ENCODE measurements at places on chromosomes 13 and 19.
A peak's percentile ranks its signal among the peaks of the same experiment; 100 is the strongest.

DNA sequence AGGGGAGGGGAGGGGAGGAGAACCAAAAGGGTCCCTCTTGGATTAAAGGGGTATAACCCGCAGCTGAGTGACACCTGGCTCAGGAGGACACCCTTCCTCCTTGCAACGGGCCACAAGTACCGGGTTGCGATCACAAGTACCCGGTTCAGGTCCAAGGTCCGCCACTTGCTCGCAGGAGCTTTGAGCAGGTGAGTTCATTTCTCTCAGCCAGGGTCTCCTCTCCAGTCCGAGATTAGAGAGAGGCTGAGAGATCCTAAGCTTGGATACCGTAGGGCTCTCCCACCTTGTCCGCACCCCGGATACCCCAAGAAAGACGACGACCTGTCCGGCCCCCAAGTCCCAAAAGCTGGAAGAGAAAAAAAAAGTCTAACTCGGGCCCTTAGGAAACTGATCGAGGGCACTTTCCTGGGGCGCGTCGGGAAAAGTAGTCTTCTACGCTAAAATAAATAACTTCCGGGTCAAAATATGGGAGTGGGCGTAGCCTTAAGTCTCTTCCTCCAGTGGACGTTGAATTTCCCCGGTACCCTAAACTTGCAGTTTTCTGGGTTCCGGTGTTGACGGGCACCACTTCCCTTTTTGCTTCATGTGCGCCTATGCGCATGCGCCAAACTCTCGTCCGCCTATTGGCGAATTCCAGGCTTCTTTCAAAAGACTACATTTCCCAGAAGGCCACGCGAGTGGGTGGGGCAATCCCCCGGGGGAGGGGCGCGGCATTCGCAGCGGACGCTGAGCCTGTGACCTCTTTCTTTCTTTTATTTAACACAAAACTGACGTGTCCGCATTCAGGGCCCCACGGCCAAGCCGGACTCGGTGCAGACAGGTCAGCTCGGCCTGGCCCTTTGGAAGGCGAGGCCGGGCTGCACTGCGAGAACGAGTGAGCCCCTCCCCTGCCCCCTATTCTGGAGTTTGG is 4.4 kb downstream of the C19orf67 start:
- peak; percentile 99 for DNase-seq
- no peaks in the 10 kb centered on the region for H3K36me3 ChIP-seq
- H3K4me3 ChIP-seq, result peak overlapping the region; percentile 74
- no peaks in the 10 kb centered on the region for H3K27me3 ChIP-seq
- peaks cover 18% of the 10 kb centered on the region for H3K4me1 ChIP-seq
- peak overlapping the region; percentile 68 for H3K27ac ChIP-seq

GRCh38 chr13:30900952-30901749 is 4.9 kb upstream of the MEDAG start:
- no peaks in the 10 kb centered on the region for H3K4me1 ChIP-seq
- no peak for DNase-seq
- H3K36me3 ChIP-seq, result no peaks in the 10 kb centered on the region
- no peak overlapping the region for H3K4me3 ChIP-seq

DNA sequence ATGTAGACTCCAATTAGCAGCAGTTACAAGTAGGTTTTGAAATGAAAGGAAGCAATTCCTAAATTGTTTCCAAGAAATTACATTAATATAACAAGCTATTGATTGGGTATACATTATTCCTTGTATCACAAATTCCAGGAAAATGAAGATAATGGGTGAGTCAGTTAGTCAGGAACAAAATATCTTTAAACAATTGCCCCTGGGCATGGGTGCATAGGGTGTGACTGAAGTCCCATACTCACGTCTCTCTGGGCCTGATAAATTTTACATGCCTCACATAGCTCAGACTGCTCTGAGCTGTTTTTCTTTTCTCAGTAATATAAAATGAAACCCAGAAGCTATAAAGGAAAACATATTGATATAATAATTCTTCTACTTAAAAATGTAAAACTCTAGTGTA is 87.8 kb downstream of the FNDC3A start:
- H3K4me3 ChIP-seq, result no peak overlapping the region
- no peak for DNase-seq
- H3K27me3 ChIP-seq, result no peaks in the 10 kb centered on the region
- no peaks in the 10 kb centered on the region for H3K36me3 ChIP-seq
- H3K4me1 ChIP-seq, result no peaks in the 10 kb centered on the region

GRCh38 chr13:112947796-112948195 is 21.2 kb upstream of the MCF2L start:
- H3K4me3 ChIP-seq, result no peak overlapping the region
- peaks cover 7% of the 10 kb centered on the region for H3K27me3 ChIP-seq
- DNase-seq, result no peak
- H3K36me3 ChIP-seq, result no peaks in the 10 kb centered on the region
- peaks cover 8% of the 10 kb centered on the region for H3K4me1 ChIP-seq

DNA sequence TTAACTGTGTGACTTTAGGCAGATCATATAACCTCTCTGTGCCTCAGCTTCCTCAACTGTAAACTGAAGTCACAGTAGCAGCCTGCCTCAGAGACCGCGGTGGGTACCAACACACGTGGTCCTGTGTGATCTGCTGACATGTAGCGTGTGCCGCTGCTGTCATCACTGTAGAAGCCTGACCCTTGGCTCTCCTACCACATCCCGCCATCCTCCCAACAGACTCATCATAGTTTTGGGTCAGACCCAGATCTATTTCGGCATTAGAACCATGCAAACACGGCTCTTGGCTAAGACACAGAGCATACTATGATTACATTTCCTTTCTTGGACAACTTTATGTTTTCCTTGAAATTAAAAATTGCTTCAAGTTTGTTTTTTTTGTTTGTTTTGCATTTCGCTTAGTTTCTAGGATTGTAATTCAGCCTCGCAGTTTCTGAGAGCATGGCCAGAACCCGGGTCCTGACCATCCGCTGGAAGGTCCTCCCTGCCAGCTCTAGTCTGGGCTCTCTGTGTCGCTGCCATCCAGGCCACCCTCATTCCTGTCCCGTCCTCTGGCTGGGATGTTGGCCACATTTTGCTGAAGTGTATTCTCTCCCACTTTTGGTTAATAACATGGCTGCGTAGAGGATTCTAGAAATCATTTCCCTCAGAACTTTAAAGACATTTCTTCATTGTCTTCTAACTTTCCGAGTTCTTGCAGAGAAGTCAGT is 53.0 kb downstream of the GGACT start:
- no peak overlapping the region for H3K27ac ChIP-seq
- H3K36me3 ChIP-seq, result no peaks in the 10 kb centered on the region
- H3K4me1 ChIP-seq, result peaks cover 29% of the 10 kb centered on the region
- H3K4me3 ChIP-seq, result no peak overlapping the region
- H3K27me3 ChIP-seq, result no peaks in the 10 kb centered on the region

DNA sequence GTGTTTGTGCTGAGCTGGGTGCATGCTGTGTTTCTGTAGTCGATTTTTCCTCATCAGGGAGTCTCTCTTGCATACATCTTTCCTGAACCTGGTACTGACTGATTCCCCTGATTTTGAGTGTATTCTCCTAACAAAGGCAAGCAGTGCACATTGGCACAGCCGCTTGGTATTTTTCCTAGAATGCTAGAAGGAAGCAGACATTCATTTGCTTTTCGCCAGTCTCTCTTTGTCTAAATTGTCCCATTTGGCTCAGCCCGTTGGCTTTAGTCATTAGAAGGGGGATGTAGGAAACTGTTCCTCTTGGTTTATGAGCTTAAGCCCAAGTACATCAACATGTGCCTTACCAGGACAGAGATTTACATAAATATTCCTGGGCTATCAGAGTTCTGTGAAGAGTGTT is 266.1 kb upstream of the TMTC4 start:
- H3K36me3 ChIP-seq, result no peaks in the 10 kb centered on the region
- H3K27ac ChIP-seq, result no peak overlapping the region
- H3K4me1 ChIP-seq, result no peaks in the 10 kb centered on the region
- DNase-seq, result no peak
- no peaks in the 10 kb centered on the region for H3K27me3 ChIP-seq

DNA sequence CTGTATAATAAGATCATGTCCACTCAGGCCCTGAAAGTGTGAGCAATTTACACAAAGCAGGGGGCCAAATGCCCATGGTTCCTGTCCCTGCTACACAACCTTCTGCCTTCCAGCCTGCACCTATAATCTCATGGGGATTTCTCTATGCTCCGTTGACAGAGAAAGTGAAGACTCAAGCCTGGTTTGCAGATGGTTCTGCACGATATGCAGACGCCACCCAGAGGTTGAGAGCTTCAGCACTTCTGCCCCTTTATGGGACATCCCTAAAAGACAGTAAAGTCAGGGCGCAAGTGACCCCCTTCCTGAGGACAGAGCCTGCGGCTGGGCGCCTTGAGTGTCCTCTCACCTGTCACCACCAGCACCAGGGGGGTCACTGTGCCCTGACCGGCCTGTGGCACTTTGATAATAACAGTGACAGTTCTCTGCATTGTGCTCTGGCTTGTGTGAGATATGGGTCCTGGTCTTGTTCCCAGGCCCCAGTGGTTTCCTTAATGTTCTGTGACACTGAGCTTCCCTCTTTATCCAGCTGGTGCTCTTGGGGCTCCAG is 15.1 kb downstream of the LILRA5 start:
- no peak for DNase-seq
- H3K36me3 ChIP-seq, result no peaks in the 10 kb centered on the region
- H3K27me3 ChIP-seq, result no peaks in the 10 kb centered on the region
- H3K27ac ChIP-seq, result no peak overlapping the region

- no peaks in the 10 kb centered on the region for H3K36me3 ChIP-seq
- no peak overlapping the region for H3K4me3 ChIP-seq
- DNase-seq, result no peak
- no peak overlapping the region for H3K27ac ChIP-seq
- no peaks in the 10 kb centered on the region for H3K4me1 ChIP-seq
- no peaks in the 10 kb centered on the region for H3K27me3 ChIP-seq
These were observed 431.7 kb downstream of the EFNB2 start for GRCh38 chr13:106103779-106104178.

- H3K27me3 ChIP-seq, result no peaks in the 10 kb centered on the region
- H3K27ac ChIP-seq, result no peak overlapping the region
- H3K4me3 ChIP-seq, result no peak overlapping the region
- H3K36me3 ChIP-seq, result no peaks in the 10 kb centered on the region
- peaks cover 7% of the 10 kb centered on the region for H3K4me1 ChIP-seq
These were observed 67.1 kb downstream of the LRCH1 start for GRCh38 chr13:46620029-46620428.

GRCh38 chr19:7482584-7483439 is 6.0 kb downstream of the PEX11G start:
- peaks cover 5% of the 10 kb centered on the region for H3K4me1 ChIP-seq
- DNase-seq, result no peak
- H3K27me3 ChIP-seq, result no peaks in the 10 kb centered on the region
- H3K4me3 ChIP-seq, result no peak overlapping the region
- no peak overlapping the region for H3K27ac ChIP-seq

GRCh38 chr19:3129112-3129511 is 6.7 kb upstream of the GNA15 start:
- H3K36me3 ChIP-seq, result no peaks in the 10 kb centered on the region
- no peak overlapping the region for H3K27ac ChIP-seq
- DNase-seq, result peak; percentile 26
- no peak overlapping the region for H3K4me3 ChIP-seq

DNA sequence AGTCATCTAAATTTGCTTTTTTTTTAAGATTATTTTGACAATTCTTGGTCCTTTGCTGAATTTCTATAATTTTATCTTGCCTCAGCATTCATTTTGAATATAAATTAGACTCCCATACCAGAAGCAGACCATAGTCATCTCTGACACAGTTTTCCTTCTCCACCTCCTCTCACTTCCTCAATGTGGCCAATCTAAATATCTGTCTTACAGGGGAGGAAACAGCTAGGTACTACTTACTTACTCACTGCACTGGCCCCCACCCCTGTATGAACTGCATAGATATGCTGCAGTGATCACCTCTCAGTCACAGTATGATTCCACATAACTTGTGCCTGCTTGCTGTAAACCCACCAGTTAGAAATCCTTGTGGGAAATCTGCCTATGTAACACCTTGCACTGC is 665.6 kb downstream of the FGF9 start:
- no peak overlapping the region for H3K27ac ChIP-seq
- DNase-seq, result no peak
- H3K36me3 ChIP-seq, result no peaks in the 10 kb centered on the region
- H3K27me3 ChIP-seq, result no peaks in the 10 kb centered on the region
- H3K4me3 ChIP-seq, result no peak overlapping the region

DNA sequence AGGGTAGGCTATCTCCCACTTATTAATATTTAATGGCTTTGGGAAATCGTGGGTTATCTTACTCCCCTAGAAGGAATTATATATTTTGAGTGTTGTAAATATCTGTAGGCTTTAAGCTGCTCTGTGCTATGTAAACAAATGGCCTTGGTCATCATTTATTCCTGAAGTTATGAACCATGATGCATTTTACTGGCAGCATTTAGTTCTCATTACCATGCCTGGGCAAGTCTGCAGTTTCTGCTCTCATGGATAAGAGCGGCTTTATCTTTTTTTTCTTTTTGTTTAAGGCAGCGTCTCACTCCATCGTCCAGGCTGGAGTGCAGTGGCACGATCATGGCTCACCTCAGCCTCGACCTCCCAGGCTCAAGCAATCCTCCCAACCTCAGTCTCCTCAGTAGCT is 156.1 kb downstream of the IRS2 start:
- H3K27me3 ChIP-seq, result no peaks in the 10 kb centered on the region
- H3K4me3 ChIP-seq, result no peak overlapping the region
- no peak for DNase-seq
- H3K4me1 ChIP-seq, result no peaks in the 10 kb centered on the region

- H3K4me1 ChIP-seq, result peaks cover 10% of the 10 kb centered on the region
- H3K27me3 ChIP-seq, result no peaks in the 10 kb centered on the region
- H3K36me3 ChIP-seq, result no peaks in the 10 kb centered on the region
- no peak overlapping the region for H3K27ac ChIP-seq
- H3K4me3 ChIP-seq, result no peak overlapping the region
- DNase-seq, result peak; percentile 15
These were observed 9.5 kb downstream of the B3GLCT start for GRCh38 chr13:31209172-31209840.

DNA sequence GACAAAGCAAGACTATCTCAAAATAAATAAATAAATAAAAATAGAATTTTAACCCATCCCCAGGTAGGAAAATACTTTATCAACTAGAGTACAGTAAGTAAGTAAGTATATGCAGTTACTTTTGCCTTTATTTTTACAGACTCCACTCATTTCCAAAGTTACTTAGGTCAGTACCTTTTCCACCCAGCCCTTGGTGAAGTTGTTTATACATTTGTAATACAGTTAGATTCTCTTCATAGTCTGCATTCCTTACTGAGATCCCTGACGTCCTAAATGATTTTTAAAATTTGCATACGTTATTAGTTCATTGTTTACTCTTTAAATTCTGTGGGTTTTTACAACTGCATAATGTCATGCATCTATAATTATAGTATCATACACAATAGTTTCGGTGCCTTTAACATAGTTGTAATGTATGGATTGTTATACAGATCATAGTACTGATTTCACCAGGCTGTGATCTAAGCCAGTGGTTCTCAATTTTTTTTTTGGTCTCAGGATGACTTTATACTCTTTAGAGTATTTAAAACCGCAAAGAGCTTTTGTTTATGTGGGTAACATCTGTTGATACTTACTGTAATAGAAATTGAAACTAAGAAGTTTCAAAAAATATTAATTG is 10.4 kb downstream of the SETDB2 start:
- peaks cover 4% of the 10 kb centered on the region for H3K36me3 ChIP-seq
- H3K27me3 ChIP-seq, result no peaks in the 10 kb centered on the region
- peaks cover 41% of the 10 kb centered on the region for H3K4me1 ChIP-seq
- H3K4me3 ChIP-seq, result peak overlapping the region; percentile 1

Data from CD4-positive, alpha-beta memory T cell (primary cell).